ENCODE measurements at places on chromosomes 7 and 10.

GRCh38 chr7:108146070-108146842, 16.1 kb upstream of the LAMB4 start:
- DNase-seq = peak; percentile 27

DNA sequence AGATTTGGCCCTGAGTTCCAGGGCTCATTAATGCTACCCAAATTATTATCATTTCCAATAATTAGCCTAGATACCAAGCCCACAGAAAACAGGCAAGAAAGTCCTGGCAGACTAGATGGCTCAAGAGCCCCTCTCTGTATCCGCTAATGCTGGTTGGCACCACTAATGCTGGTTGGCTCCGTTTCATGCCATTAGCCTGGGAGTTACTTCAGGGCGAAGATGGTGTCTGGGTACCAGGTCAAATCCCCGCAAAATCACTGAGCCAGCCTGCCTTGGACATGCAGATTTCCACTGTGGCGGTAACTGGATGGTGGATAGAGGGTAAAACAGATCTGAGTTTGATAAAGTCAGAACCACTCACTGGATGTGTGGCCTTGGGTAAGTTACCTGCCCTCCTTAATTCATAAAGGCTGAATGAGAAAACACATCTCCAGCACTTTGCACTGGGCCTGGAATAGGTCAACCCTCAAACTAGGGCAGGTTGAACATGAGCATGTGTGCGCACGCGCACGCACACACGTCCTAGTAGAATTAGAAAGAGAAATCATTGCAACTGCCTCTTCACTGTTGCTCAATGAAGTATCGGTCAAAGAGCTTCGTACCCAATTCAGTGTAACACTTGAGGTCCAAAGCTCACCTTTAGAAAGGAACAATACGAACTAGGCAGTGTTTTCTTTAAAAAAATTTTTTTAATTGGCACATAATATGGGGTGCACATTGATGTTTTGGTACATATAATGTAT, 91.5 kb downstream of the PRPF18 start:
- no peak for DNase-seq

DNA sequence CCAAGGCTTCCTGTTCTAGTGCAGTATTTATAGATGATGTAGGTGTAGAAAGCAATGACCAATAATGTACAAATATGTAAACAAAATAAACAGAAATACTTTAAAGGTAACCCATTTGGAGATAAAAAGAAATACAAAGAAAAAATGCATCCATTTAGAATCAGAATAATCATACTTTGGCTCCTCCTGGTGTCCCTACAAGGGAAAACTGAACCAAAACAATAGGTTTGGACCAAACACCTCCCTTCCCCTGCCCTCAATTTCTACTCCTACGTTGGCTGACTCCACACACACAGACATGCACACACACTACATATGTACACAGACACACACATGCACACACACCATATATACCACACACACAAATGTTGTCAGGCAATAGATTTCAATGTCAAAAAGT, 36.0 kb downstream of the C10orf143 start:
- no peak for DNase-seq

DNA sequence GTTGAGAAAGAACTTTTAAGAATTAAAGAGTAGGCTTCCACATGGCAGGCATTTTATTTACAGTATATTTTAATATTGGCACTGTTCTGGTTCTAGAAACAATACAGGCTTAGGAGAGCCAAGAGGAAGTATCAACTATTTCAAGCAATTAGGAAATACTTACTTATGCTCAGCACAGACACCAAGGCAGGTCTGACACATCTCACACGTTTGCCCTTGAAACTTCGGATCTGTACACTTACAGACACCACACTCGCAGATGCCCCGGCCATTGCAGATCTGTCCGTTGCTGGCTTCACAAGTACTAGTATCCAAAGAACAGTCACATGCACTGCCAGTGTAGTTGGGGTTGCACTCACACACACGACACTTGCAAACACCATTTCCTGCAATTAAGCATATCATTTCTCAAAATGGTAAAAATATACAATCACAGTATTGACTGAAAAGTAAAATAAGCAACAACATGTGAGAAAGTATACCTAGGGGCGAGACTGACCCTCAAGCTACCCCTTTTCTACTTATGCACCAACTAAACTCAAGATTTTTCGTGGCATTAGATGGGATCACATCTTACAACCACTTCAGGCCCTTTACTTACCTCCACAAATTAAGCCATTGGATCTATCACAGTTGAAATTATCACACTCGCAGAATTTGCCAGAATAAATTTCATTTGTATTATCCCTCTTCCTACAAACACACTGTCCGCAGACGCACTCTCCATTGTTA, 46.6 kb downstream of the ITGB1 start:
- no peak for DNase-seq

DNA sequence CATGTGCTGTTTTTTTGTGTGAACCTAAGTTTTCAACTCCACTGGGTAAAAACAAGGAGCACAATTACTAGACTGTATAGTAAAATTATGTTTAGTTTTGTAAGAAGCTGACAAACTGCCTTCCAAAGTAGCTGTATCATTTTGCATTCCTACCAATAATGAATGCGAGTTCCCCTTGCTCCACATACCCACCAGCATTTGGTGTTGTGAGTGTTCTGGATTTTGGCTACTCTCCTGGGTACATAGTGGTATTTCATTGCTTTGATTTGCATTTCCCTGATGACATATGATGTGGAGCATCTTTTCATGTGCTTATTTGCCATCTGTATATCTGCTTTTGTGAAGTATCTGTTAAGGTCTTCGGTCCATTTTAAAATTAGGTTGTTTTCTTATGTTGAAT, 178.2 kb downstream of the HIBADH start:
- DNase-seq = no peak

GRCh38 chr7:47551668-47552440, 30.1 kb downstream of the TNS3 start:
- DNase-seq = no peak

DNA sequence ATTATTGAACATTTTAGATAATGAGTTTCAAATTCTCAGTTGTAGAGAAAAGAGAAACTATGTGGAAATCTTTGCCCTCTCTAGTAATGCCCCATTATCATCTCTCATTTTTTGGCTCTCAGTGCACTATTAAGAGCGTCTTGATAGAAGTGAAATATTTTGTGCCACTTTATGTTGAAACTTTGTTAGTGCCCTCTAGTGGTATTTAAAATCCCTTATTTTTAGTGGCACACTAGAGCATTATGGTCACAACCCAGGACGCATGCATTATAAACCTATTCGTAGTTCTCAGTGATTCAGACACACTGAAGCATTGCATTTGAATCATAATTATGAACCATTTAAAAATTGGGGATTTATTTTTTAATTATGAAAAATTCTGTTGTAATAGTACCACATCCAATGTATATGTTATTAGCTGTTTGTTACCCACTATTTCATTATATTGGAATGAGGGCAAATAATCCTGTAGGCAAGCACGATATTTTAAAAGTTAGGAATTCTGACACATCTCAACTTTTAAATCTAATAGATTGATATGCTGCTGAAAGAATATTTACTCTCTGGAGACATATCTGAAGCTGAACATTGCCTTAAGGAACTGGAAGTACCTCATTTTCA, 21.9 kb downstream of the PDCD4 start:
- DNase-seq = no peak

- no peak for DNase-seq
Measured at GRCh38 chr7:130529417-130529816, 37.5 kb downstream of the MEST start.

GRCh38 chr10:31395695-31396094, 76.7 kb downstream of the ZEB1 start:
- DNase-seq = no peak

- no peak for DNase-seq
Measured at GRCh38 chr7:7553386-7553785, 13.3 kb upstream of the MIOS start.

DNA sequence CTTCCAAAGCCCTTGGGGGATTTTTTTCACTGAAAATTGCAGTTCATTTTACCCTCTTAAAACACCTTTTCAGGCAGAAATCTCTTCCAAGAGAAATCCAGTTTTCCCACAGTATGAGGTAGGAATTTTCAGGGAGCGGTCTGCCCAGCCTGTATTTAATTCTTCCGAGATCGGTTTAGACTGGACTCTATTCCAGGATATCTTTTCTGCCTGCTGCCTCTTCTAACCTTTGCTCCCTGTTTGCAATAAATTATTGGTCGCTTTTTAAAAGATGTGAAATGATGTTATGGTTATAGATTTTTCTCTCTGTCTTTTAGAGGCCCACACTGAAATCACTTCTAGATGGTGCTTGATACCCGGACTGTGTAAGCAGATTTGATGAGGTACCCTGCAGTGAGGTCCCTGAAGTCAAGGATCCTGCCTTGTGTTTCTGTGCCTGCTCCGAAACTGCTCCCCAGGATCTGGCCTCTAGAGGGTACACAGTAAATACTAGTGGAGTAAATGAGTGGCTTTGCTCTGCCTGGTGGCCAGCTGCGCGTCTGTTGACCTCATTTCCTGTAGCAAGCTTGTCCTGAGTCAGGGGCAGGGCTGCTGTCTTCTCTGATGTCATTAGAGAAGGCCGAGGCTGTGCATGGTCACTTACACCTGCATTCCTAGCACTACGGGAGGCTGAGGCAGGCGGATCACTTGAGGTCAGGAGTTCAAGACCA, 191.6 kb downstream of the FANK1 start:
- no peak for DNase-seq

DNA sequence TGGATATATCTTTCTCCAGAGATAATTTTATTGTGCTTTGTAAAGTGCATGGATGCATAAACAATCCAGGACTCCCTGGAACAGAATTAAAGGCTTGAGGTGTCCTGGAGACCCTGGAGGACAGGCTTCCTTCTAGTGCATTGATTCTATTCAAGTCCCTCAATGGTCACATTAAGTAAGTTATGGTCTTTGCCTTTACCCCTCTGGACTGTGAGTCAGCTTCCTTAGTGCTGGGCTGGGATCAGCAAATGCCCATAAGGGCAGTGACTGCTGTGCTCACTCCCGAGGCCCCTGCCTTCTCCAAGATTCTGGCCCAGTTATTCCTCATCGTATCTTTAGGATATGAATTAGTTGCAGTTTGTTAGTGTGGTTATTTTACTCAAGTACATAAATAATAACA, 178.7 kb upstream of the PRSS58 start:
- DNase-seq = no peak

DNA sequence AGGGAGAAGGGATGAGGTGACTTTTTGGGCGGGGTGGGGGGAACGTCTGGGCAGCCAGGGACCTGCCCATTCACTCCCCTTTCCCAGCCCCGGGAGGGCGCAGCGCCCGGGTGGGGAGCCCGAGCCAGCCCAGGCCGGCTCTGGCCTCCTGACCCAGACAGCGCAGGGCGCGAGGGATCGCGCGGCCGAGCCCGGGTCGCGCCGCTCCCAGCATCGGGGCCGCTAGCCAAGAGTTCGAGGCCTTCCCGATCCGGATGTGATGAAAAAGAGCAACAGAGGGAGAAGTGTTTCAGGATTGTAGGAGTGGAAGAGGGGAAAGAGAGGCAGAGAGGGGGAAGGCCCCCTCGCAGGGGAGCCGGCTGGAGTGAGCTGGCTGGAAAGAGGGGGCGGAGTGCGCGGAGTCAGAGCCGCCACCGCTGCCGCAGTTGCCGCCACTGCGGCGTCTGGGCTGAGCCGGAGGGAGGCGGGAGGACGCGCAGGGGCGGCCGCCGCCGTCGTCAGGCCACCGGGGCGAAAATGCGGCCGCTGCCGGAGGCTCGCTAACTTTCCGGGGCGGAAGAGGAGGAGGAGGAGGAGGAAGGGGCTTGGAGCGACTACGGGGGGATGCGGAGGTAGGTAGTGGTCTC, at the start of gene MDFIC:
Gene MDFIC (plus strand): TSS at position 69 of the 626 bp plus-strand sequence. CDS start 940 bp downstream, outside the sequence.
- DNase-seq = no peak

GRCh38 chr10:70939441-70940003, 51.2 kb upstream of the PCBD1 start:
- no peak for DNase-seq

DNA sequence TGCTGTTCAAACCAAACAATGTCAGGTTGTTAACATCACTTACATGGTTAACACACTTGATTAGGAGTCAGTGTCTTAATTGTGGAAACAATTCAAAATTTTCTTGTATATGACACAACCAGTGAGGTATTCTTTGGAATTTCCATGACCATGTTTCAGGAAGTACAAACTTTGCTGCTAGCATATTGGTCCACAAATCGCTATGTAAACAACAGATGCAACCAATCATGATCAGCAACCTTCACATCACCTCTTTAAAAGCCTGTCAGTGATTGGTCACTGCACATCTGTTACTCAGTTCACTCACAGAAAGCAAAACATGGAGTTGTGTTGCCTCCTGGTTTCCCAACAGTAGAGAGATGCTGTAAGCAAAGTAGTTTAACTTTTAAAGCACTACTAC, 108.9 kb upstream of the FAM3C start:
- no peak for DNase-seq

DNA sequence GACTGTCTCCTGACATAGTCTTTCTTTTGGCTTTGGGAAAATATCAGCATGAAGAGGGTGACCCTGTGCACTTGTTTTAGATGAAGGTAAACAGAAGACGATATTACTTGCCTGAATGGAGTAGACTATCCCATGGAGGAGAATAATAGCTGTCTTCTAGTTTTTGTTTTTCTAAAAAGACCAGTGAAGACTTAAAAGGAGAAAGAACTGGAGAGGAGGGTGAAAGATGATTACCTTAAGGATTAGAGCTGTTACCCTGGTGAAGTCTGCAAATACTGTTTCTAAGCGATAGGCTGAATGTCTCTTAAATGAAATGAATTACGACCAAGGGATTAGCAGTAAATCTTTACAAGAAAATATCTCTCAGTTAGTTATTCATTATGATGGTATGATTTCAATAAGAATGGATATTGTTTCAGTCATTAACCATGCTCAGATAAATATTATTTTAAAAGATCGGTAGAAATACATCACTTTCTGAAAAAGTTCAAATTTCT, 255.6 kb upstream of the FERD3L start:
- DNase-seq = no peak

GRCh38 chr7:8213381-8213780, 48.6 kb downstream of the ICA1 start:
- DNase-seq = no peak

DNA sequence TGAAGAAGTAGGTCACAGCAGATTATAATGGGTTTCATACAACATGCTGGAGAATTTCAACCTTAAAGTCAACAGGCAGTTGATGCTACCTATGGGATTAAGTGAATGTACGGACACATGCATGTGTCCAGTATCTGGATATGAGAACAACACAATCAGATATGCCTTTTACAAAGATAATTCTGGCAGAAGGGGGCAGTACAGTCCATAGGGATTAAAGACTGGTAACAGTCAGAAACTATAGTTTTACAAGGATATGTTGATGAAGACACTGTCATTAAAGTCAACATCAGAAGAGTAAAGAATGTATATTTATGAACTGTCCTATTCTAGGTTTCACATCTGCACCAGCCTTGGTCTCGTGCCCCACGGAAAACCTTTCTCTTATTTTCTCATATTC, 41.5 kb downstream of the ANKMY2 start:
- DNase-seq = no peak

- no peak for DNase-seq
Measured at GRCh38 chr7:95863-96260, 96.5 kb upstream of the FAM20C start.

DNA sequence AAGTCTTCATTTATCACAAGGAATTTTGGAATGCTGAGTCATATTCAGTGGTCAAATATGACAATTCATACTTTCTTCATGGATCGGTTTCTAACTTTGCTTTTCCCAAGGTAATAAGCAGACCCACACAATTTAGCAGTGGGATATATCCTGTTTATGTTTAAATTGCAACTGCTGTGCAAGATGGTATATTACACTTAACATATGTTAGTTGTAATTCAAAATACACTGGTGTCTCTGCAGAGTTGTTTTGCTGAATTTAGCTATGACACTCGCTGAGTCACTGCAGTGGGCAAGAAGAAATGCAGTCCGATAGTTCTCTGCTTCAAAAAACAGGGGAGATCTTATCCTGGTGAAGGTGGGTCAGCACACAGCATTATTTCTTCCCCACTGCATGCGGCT, 194.8 kb upstream of the PTN start:
- DNase-seq = peak; percentile 41

All from HS-27A (cell line).